ENCODE measurements at places on chromosomes 11 and 22.

GRCh38 chr11:67029146-67029545 is 6.2 kb downstream of the SYT12 start:
- DNase-seq = no peak

- no peak for DNase-seq
Measured at GRCh38 chr22:43167001-43167589, 15.7 kb downstream of the TSPO start.

GRCh38 chr11:109864151-109864661 is 229.0 kb upstream of the ZC3H12C start:
- peak; percentile 12 for DNase-seq

- DNase-seq = no peak
Measured at GRCh38 chr22:36902143-36902926, 11.1 kb upstream of the CSF2RB start.

DNA sequence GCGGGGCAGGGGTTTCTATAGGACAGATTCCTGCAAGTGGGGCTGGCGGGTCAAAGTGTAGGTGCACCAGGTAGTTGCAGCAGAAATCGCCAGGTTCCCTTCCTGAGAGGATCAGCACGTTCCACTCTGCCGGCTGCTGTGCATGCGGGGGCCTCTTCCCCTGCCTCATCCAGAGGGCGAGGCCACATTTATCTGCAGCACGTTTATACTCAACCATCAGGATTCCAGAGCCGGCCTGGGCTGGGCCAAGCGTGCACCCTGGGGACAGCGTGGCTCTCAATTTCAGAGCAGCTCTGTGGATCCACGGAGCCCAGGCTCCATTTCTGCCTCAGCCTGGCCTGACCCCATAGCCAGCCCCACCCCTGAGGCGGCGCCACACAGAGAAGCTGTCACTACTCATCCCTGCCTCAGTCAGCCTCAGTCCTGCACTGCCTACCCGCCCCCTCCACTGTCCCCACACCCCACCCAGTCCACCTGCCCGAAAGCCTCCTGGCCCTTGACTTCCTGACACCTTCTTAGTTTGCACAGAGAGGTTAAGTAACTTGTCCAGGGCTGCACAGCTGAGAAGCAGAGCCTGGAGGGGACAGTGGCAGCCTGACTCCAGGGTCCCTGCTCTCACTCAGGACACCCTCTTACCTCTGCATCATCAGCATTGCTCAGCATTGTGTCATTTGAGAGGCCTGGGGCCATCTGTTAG is 45.9 kb upstream of the RTL6 start:
- DNase-seq = no peak

DNA sequence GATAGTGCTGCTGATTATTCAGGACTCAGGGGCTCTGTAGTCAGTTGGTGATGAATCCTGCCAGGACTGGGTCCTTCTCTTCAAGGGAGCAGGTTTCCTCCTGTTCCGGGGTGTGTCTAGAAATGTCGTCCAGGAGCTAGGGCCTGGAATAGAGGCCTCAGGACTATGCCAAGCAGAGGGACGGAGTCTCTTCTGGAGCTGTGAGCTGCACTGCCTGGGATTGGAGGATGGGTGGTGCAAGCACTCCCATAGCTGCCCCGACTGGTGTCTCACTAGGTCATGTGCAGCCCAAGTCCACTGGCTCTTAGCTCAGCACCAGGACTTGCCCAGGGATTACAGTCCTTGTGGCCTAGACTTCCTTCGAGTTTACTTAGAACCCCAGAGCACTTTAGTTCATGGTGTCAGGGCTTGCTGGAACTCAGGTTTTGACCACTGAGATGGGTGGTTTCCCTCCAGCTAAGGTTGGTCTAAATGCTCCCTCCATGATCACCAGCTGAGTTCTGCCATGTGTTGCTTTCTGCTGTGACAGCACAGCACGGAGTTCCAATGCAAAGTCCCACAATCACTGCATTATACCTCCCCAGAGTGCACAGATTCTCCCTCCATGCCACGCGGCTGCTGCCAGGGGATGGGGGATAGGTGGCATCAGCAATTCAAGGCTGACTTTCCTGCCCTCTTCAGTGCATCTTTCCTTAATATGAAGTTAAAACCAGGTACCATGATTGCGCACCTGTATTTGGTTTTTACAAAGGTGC is 42.6 kb upstream of the SHANK2 start:
- no peak for DNase-seq

DNA sequence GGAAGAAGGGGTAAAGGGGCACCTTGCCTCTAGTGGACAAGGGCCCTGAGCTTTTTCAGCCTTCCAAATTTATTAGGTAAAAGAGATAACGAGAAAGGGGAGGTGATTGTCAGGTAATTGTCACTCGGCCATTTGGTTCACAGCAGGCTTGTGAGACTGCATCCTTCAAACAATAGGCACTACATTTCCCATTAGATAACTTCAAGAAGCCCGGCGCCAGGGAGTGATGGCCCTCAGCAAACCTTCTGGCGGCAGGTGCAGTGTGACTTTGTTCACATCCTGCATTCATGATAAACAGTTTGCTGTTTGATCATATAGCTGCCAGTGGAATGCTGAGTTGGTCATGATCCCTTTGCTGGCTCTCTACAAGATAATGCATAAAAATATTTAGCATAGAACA is 185.1 kb downstream of the CWF19L2 start:
- no peak for DNase-seq

DNA sequence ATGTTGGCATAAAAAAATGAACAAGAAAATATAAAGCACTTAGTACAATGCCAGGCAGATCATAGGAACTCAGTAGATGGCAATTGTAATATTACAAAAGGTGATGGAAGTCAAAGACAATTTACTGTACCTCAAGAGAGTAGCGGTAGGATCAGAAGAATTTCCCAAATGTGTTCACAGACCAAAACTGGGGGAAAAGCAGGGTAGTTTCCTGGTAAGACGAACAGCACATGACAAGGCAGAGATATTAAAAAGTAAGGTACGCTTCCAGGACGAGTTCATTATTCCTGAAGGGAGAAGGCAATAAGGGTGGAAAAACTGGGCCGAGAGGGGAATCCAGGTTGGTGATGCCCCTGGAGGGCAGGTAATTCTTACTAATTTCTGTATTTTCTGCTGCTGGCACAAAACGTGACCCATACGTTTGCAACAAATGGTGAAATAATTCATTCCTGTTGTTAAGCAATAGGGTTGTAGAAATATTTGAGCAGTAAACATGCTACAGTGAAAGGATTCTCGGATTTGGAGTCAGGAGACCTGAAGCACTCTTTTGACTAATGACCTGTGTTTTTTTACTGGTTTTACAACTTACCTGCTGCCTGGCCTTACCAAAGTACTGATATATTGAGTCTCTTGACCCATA is 786 bp upstream of the ANKRD42 start:
- no peak for DNase-seq

DNA sequence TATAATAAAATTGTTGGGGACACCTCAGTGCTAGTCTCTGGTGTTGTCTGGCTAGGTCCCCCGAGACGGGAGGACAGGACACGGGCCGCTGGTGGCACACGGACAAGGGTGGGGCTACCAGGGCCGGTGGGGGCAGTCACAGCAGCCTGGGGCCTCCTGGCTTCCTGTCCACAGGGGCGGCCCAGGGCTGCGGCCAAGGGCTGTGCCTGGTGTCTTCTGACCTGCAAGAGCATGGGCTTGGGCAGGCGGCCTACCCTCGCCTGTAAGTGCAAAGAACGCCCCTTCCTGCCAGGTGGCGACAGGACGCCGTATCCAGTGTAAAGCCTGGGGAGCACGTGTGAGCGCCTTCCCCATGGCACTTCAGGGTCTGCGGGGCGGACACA is 3.6 kb downstream of the LRFN4 start:
- DNase-seq = no peak

- no peak for DNase-seq
Measured at GRCh38 chr11:111737444-111738210, 28.6 kb downstream of the PPP2R1B start.

GRCh38 chr22:36465232-36466021 is 16.0 kb downstream of the TXN2 start:
- DNase-seq = no peak

DNA sequence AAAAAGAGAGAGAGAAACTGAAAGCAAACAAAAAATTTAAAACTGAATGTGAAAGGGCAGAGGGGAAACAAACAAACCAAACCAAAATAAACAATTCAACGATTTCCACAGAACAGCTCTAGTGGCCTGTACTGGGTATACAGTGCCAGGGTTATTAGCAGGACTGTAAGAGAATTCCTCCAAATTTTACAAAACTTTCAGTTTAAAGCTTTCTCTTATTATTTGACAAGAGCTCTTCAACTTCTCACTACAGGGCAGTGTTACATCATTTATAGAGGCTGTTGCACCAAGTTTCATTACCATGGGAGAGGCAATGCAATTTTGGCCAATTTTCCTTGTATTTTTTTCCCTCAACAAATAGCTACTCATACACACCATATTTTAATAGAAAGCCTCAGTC is 44.3 kb upstream of the CLPB start:
- DNase-seq = no peak

DNA sequence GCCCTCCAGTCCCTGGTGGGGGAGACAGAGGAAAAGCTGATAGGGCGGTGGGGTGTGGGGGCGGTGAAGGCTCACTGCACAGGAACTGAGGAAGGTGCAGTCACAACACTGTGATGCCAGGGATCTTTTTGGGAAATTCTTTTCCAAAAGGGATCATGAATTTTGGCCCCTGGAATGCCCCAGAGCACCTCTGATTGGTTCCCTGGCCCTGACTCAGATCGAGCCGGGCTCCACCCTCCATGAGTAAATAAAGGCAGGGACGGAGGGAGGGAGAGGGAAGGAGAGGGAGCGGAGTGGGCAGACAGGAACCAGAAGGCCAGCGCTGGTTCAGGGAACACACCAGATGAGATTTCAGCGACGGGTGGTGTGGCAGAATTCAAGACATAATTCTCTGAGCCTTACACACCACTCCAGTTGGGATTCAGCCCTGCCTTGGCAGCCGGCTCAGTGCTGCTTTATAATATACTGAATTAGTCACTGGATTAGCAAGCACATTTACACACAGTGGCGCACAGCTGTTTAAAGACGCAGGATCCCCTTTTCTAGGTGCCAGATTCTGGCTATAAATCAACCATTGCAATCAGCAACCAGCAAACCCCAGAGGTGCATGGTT is 80.3 kb downstream of the ETS1 start:
- peak; percentile 74 for DNase-seq

GRCh38 chr11:42890773-42891172 is 421.0 kb upstream of the API5 start:
- no peak for DNase-seq

DNA sequence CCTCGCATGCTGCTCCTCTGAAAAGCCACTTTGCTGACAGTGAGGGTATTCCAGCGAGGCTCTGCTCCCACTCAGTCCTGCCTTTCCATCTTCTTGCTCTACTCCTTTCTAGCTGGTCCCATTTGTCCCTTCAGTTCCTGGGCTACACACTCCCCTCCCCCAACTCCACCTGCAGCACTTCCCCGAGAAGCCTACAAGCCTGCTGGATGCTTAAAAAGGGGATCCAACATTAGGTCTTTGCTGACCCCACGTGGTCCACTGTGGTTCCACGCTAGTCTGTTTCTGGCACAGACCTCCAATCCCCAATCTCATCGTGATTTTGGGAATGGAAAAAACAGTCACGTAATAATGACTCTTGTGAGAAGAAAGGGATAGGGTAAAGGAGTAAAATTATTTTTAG is 121.6 kb upstream of the SNX19 start:
- no peak for DNase-seq

DNA sequence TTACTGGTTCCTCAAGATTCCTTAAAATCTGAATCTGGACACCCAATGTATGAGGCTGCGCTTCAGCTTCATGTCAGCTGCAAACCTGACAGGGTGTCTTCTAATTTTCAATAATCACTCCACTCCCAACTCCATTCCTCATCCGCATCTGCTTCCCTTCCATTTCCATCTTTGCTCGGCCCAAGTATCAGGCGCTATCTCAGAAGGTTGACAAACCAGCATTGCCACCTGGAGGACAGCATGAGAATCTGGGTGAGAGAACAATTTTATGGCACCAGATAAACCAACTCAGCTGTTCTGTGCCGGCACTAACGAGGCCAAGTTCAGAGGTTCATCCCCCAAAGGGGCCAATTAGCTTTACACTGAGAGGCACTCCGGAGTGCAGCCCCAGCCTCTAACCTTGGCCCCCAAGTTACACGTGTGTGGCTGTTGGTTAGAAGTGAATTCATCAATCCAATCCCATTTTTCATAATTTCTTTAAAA is 79.1 kb upstream of the LMO2 start:
- DNase-seq = peak; percentile 17

DNA sequence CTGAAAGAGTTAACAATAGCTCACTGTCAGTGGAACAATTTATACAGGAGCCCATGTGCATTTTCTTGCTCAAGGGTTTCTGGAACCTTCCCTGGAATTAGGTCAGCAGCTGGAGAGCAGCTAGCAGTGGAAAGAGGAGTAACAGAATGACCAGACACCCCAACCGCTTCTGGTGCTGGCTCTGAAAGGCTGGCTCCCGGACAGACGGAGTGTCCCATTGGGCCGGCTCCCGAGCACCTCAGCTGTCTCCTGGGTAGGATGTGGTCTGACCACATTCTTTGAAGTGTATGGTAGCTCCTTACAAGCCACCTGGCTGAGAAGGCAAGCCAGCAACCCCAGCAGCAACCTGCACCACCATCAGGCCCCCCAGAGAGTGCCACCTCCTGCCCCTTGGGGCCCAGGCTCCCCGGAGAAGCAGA is 44.7 kb downstream of the ABTB2 start:
- DNase-seq = peak; percentile 20

DNA sequence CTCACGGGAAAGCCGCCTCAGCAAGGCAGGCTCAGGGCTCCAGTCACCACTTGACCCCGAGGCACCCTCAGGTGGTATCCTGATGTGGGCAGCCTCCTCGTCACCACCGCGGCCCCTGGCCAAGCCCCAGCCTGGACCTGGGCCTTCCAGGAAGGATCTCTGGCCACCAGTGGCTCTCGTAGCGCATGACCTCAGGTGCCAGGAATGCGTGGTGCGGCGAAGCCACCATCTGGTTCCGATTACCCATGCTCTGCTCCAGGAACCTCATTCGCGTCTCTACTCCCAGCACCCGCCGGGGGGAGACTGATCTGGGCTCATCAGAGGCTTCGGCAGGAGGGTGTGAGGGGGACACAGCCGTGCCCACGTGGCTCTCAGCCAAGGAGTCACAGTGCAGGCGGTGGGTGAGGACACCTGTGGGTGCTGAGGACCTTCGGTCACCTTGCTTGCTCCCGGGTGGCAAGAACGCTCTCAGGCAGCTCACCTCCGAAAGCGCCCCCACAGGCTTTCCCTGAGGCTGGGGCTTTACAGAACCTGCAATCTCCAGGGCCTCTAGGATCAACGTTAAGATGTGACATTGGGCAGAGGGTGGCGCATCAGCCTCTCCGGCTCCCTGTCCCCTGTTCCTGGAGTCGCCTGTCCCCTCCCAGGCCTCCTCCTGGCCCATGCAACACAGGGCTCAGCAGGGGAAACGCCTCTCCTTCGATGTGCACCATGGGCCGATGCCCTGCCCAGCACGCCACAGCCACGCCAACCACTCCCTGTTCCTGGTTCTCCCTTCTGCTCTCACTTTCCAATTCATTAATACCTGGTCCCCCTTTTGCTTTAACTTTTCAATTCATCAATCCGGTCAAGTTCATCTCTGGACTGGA is 39.0 kb downstream of the TBX1 start:
- DNase-seq = no peak

GRCh38 chr22:19478045-19478900 is 720 bp downstream of the UFD1 start:
- DNase-seq = peak; percentile 28

GRCh38 chr22:31272522-31273446 is 19.5 kb downstream of the PIK3IP1 start:
- peak; percentile 67 for DNase-seq

Data from activated CD4-positive, alpha-beta memory T cell treated with anti-CD3 and anti-CD28 coated beads for 36 hours (primary cell).